ENCODE measurements at places on chromosomes 2 and 18.

DNA sequence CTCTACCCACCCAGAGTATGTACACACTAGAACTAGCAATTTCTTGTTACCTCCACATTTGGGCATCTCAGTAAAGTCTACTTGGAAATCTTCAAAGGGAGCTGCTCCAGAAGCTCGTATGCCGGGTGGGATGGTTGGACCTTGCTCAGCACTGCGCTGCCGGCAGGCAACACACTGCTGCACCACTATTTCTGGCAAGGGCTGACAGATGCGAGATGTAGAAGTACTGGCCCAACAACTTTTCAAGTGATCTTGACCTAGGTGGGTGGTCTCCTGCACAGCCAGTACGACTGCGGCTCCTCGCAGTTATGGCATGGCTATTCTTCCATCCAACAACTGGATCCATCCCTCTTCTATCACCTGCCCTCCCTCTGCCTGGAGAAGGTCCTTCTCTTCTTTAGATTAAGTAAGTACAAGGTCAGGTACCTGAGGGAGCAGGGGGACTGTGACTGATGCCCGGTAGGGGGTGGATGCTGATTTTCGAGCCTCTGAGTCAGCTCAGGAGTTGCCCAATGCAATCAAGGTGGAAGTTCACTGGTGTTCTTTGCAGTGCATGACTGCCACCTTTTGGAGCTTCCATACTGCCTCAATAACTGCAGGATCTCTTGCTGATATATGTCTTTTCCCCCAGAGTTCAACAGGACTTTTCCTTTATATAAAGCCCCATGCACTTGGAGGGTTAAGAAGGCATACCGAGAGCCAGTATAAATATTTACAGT, 100.4 kb upstream of the SLC1A4 start:
- no peak for DNase-seq

- DNase-seq = no peak
These were observed 89.6 kb downstream of the VSNL1 start for GRCh38 chr2:17630089-17630488.

DNA sequence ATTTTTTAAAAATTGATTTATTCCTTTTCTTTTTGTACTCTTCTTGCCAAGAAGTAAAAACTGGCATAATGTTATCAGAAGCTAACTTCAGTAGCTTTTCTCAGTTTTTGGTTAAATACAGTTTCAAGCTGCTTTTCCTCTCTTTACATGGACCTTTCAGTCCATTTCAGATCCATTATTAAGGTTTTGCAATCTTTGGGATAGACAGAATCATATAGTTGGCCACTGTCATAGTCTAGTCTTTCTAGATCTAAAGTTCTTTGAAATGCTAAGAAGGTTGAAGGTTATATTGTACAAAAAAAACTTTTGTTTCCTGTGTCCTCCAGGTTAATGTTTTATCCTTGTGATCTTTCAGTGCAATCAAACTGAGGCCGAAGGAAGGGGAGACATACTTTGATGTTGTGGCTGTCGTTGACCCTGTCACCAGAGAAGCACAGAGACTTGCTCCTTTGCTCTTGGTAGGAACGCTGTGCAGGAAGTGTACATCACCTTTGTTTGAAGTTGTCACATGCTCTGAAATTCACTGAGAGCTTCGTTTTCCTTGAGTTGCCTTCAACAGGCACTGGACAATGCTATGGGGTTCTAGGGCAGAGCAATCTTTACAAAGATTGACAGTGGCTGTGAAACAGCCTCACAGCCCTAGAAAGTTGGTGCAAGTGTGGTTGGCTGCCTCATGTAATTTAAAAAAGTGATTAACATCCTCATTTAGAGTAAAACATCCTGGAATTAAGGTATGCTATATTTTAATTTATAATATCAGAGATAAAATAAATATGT, 79.1 kb downstream of the UGGT1 start:
- DNase-seq = no peak

DNA sequence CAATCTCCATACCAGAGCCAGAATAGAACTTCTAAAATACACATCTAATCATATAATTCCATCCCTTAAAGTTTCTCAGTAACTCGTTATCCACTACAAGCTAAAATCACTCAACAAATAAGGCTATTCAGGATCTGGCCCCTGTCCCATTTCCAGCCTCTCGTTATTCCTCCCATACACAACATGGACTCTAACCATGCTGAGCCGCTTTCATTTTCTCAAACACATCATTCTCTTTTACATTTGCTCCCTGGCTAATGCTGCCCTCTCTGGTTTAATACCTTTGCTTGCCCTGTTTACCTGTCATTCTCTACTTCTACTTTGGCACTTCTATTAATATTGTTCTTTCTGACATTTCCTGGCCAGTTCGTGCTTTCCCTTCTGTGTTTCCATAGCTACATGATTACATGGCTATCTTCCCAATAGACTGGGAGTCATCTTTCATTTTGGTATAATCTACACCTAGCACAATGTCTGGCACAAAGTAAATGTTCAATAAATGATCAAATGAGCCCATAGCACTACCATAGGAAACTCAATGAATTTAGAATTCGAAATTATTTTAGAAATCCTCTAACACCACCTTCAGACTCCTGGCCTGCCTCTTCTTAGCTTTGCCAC, 163.6 kb upstream of the VRK2 start:
- DNase-seq = no peak

- DNase-seq = no peak
These were observed 21.0 kb upstream of the RBBP8 start for GRCh38 chr18:22912149-22912548.

- DNase-seq = no peak
These were observed 88.7 kb upstream of the MEIS1 start for GRCh38 chr2:66346231-66346664.

GRCh38 chr2:224764565-224765236, 48.5 kb upstream of the CCDC195 start:
- no peak for DNase-seq

GRCh38 chr18:45670281-45670962, 53.6 kb upstream of the SLC14A1 start:
- peak; percentile 42 for DNase-seq

DNA sequence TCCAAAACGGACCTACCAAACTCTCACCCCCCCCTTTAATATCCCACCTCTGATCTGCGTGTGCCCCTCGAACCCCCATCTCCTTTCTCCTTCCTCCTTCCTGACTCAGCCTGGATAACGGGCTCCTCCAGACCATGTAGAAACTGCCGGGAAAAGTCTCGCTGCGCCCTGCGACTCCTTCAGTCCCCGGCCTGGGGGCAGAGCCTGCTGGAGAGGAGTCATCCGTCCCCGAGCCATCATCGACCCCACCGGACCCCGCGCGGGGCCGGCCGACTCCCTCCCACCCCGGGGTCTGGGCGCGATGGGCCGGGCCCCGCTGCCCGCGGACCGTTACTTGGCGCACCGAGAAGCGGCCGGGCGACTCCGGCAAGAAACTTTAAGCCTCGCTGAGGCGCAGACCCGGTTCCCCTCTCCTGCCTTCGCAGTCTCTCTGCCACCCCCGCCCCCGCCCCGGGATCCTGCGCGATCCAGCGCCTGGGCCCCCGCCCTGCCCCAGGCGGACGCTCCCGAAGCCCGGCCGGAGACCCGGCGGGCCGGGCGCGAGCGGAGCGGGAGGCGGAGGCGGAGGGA, 3.4 kb downstream of the ZEB2 start:
- DNase-seq = no peak

DNA sequence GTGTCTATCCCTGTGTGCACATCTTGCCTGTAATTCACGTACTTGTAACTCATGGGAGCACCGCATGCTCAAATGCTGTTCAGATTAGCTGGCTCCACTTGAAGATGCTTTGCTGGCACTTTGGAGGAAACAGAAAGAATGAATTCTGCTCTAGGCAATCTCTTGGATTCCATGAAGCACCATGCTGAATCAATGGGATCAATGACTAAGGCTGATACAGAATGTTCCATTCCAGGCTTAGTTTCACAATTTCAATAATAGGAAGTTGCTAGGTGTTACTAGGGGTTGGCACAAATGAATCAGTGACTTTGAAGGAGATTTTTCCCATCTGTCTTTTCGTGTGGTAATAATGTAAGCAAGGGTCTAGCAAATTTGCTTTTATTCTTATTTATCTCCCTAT, 328.8 kb downstream of the OSR1 start:
- no peak for DNase-seq

GRCh38 chr2:68857855-68858456, 13.2 kb downstream of the BMP10 start:
- DNase-seq = no peak

GRCh38 chr2:102826904-102827303, 65.1 kb downstream of the TMEM182 start:
- DNase-seq = no peak

DNA sequence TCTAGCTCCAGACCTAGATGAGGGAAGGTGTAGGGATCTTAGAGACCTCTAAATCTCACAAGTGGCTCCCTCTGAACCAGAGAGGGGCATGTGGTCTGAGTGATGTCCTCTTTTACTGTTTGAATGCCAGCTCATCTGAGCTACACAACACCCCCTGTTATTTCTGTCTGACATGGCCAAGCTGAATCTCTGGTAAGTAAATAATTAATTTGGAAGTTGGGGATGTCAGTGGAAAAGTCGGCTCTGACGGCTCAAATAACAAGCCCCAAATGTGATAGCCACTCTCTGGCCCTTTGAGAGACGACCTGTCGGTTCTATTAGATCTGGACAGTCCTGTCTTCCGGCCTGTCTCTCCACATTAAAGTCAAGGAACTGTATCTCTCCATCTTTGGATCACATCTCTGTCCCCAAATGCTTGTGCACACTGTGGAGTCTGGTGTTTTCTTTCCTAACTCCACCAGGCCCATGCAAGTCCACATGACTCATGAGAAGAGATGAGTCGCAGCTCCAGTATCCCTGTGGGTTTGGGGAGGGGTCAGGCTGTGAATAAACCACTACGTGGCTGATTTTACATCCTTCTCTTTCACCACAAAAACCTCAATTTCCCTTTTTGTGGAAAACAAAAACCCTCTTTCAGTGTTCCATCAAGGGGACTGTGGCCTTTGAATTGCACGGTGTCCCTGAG, 52.5 kb downstream of the SETBP1 start:
- DNase-seq = peak; percentile 24

DNA sequence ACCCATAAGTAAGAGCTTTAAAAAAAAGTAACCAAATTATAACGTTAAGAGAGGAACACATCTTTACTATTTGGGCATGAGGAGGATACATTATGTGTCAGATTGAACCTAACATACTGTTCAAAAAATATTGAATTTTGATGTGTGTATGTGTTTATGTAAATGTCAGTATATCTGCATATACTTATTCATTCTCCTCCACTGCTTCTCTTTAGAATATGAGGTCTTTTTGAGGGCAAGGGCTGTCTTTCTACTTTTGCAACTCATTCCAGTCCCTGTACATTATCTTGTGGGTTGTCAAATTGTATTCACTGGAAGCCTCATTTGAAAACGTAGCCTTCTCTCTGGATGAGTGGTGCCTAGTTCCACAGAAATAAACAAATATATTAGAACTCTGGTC, 509.4 kb upstream of the HNMT start:
- DNase-seq = no peak

- no peak for DNase-seq
These were observed 137.9 kb upstream of the RAB12 start for GRCh38 chr18:8471372-8471771.

DNA sequence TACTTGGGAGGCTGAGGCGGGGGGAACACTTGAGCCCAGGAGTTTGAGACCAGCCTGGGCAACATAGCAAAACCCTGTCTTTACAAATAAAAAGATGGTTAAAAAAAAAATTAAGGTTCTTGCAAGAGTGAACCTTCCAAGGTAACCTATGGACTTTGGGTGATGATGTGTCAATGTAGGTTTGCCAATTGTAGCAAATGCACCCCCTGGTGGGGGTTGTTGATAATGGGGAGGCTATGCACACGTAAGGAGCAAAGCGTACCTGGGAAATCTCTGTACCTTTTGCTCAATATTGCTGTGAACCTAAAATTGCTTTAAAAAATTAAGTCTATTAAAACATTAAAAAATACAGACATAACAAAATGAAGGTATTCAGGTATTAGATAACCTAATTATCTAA, 70.4 kb downstream of the CWC22 start:
- DNase-seq = peak; percentile 25

DNA sequence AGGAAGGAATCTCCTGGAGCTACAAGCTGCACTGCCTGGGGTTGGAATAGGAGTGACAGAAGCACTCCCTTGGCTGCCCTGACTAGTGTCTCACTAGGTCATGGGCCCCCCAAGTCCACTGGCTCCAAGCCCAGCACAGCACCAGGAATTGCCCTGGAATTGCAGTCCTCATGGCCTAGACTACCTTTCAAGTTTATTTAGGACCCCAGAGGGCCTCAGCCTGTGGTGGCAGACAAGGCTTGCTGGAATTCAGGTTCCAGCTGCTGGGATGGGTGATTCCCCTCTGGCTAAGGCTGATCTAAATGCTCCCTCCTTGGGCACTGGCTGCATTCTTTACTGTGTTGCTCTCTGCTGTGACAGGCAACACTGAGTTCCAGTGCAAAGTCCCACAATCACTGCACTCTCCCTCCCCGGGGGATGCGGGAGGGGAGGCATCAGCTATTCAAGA, 14.0 kb downstream of the STRADB start:
- no peak for DNase-seq

GRCh38 chr2:29304399-29305060, 189.3 kb downstream of the CLIP4 start:
- DNase-seq = no peak

GRCh38 chr2:74440378-74441169, 1.2 kb downstream of the RTKN start:
- DNase-seq = peak; percentile 63

DNA sequence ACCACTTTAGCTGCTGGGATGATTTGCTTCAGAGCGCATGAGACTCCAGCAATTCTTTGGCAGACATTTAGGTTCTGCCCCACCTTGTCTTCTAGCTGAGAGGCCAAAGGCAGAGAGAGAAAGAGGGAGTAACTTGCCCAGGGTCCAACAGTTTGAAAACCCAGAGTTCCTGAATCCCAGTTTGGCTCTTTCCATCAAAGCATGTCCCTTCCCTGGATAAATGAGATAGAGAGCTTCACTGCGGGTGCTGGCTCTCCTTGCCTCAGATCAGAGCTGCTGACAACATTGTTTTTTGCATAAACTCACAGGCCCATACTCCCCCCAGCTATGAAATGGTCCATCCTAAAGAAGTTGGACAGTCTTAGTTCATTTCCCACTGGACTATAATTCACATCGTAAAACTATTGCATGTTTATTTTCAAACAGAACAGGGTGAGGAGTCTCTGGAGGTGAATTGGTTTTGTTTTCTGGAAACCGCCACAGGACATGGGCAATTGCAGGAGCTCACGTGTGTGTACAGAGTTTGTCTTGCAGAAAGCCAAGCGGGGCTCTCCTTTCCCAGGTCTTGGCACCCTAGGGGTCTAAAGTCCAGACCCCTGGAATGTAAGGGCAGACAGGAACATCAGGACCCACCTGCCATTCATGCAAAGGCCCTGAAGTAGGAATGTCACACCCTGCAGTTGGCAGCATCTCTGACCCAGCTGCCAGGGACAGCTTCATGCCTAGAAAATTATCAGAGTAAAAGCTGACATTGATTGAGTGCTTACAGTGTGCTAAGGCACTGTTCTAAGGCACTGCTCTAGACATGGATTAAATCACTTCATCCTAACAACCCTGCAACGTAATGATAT, 25.0 kb upstream of the SLC14A2 start:
- no peak for DNase-seq

Measured in activated T-cell treated with anti-CD3 and anti-CD28 coated beads for 48 hours (primary cell).